ENCODE measurements at places on chromosomes 3 and 15.

DNA sequence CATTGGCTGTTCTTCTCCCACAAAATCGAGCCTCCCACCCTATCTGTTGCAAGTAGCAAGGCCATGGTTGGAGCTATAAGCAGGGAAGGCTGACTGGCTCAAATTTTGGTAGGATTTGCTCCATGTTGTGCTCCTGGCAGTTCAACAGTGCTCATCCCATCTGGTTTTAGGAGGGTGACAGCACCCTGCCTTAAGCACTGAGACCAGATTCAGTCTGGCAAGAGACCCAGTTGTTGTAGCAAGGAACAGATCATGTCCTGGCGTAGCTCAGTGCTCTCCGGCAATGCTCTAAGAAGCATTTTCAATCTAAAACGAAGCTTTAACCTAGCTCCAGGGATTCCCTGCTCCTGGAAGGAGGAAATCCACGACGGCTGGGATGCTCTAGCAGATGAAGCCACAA is 91.2 kb downstream of the RGMA start:
- no peak for DNase-seq

- no peak for DNase-seq
These were observed 414.4 kb upstream of the CFAP20DC start for GRCh38 chr3:59464187-59464586.

- no peak for DNase-seq
These were observed 32.2 kb downstream of the SLC6A6 start for GRCh38 chr3:14434498-14435151.

DNA sequence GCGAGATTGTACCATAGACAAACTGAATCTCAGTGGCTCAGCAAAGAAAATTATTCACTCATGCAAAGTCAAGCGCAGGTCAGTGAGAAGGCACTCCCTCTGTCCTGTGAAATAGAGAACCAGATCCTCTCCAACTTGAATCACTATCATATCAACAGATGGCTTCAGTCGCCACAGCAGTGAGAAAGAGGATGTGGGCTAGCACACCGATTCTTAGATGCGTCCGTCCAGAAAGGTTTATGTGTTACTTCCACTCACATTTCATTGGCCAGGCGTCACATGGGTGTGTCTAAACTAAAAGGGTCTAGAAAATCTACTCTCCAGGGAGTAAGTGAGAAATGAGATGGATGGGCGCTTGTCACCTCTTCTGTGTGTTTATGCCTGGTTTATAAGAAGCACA is 141.6 kb upstream of the KBTBD8 start:
- DNase-seq = no peak

DNA sequence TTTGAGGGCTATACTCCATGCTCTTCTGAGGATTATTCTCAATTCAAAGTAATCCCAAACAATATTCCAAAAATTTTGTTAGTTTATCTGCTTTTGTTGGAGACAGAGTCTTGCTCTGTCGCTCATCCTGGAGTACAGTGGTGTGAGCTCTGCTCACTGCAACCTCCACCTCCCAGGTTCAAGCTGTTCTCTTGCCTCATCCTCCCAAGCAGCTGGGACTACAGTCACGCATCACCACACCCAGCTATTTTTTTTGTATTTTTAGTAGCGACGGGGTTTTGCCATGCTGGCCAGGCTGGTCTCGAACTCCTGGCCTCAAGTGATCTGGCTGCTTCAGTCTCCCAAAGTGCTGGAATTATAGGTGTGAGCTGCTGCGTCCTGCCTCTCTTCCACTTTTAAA is 39.1 kb downstream of the MEF2A start:
- DNase-seq = no peak

GRCh38 chr15:76386178-76386577 is 49.6 kb downstream of the ISL2 start:
- DNase-seq = no peak

DNA sequence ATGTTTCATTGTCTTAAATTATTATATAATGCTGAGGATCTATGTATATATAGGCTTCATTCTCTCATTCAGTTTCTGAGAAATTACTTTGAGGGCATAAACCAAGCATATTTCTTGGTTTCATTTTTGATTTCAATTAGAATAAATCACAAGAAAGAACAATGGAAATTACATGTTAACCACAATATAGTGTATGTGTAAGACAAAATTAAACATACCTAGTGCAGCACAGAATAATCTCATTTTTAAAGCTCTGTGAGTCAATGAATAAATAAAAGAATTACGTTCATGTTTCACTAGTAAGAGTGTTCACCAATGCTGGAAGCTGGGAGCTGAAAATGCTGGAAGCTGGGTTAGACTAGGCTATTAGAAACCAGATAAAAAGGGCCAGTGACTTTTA is 72.8 kb downstream of the UBE3A start:
- DNase-seq = no peak

DNA sequence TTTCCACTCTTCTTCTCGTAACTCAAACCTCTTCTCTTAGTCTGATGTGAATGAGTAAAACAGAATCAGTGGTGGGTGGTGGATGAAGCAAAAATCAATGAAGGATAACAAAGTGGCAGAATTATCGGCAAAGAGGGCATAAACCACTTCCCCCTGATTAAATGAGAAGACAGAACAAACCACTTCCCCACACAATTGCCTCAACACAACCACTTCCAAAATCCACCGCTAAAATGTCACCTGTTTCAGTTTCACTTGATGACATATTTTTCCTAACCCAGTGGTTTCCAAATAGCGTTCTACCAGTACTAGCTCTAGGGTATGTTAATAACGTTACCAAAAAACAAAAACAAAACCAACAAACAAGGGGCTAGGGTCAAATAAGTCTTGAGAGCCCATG is 478.7 kb upstream of the WNT5A start:
- no peak for DNase-seq

GRCh38 chr3:107025961-107026360 is 351.3 kb upstream of the CCDC54 start:
- no peak for DNase-seq

DNA sequence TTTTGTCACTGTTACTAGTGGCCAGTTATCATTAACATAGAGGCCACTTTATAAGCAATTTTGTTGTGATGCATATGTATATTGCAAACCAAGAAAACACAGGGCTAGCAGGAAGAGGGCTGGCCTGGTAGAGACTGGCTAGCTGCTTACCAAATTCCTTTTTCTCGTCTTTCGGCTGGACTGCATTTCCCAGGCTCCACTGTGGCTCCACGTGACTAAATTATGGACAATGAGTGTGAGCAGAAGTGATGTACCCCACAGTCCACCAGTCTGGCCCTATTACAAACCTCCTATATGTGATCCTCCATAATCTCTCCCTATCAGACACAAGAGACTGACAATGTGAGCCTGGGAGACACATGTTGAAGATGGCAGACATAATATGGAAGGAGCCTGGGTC is 257.0 kb downstream of the MFSD1 start:
- no peak for DNase-seq

- DNase-seq = no peak
These were observed 4.3 kb downstream of the PEAK1 start for GRCh38 chr15:77415450-77416147.

DNA sequence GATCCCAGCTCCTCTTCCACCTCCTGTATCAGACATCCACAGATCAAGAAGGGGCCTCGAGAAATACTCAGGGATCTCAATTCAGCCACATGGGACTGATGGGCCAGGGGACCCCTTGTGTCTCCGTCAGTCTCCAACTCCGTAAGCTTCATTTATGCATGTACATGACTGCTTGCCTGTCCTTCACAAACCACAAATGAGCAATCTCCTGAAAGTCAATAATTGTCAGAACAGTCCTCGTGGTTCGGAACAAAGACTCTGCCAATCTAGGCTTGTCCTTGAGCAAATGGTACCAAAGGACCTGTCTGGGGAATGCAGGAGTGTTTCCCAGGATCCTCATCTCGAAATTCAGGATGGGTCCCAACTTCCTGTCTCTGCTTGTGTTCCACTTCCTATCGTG is 20.8 kb downstream of the SLC12A8 start:
- DNase-seq = no peak

- no peak for DNase-seq
These were observed 134.4 kb downstream of the MYLK start for GRCh38 chr3:123749711-123750110.

GRCh38 chr3:94619643-94620042 is 556.8 kb downstream of the NSUN3 start:
- DNase-seq = no peak

GRCh38 chr3:45112939-45113338 is 33.2 kb downstream of the CDCP1 start:
- DNase-seq = no peak

- DNase-seq = no peak
These were observed 116.4 kb upstream of the ARHGEF3 start for GRCh38 chr3:56918111-56918568.

- no peak for DNase-seq
These were observed 49.8 kb downstream of the NIPA2 start for GRCh38 chr15:22888120-22888859.

DNA sequence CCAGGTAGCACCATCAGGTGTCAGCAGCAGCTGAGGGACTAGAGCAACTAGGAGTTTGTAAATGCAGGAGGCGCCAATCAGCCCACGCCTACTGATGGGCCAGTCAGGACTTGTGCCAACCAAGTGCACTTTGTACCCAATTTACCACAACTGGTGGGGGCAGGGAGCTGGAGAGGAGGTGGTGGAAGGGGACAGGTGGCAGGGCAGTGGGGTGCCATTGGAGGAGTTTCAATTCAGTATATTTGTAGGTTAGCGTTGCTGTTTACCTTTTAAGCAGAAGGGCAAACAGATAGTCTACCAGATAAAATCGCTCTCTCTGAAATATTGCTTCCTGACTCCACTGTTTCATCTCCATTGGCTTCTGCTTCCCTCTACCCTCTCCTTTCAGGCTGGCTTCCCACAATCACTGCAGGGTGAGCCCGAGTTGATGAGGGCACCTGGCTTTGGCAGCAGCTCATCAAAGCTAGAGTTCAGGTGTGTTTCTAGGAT is 75.7 kb downstream of the TRIM69 start:
- no peak for DNase-seq

DNA sequence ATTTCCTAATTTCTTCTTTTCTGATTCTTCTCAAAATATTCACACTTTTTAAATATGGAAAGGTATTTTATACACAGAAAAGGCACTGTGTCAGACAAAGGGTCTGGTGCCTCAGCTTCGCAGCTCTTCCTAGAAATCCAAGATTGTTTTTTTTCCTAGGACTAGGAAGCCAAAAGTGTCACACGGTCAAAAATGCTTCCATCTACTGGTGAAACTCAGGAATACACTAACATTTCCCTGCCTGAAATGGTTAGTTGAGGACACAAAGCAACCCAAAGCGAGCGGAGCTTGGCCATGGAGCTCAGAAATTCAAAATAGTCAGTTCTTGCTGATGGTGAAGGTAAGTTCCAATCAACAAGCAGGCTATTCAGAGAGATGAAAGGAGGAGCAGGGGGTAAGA is 426.5 kb upstream of the RASGRP1 start:
- DNase-seq = peak; percentile 57

DNA sequence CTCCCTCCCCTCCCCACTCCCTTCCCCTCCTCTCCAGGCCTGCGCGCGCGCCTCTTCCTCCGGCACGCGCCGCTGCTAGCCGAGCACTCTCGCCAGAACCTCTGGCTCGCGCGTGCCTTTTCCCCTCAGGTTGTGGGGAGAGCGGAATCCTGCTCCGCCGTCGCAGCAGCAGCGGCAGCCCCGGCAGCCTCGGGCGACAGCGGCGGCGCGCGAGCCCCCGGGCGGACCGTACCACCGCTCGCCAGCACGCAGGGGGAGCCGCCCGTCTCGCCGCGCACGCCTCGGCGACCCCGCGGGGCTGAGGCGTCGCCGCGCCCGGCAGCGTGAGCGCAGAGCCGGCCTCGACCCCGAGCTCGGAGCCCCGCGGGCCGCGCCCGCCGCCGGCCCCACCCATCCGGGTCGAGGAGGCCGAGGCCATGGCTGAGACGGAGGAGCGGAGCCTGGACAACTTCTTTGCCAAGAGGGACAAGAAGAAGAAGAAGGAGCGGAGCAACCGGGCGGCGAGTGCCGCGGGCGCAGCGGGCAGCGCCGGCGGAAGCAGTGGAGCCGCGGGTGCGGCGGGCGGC is at the start of gene CDV3:
TSS of gene CDV3 (plus strand) at position 58 of the 566 bp plus-strand sequence. CDS start at position 417, 359 bp downstream.
- peak; percentile 66 for DNase-seq

GRCh38 chr15:57079931-57080620 is 161.6 kb downstream of the TCF12 start:
- peak; percentile 18 for DNase-seq

DNA sequence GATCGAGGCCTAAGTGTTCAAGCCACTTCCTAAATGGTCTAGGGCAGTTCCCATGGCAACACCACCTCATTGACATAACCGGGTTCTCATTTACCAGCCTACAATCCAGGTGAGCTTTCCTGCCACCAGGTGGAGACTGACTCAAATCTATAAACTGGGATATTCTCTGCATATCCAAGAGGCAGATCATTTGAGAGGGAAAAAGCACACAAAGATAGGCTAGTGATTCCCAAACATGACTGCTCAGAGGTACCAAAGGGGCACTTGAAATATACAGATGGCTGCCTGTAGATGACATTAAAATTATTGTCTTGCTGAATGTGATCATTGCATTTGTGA is 141.3 kb upstream of the PROK2 start:
- DNase-seq = peak; percentile 80

- no peak for DNase-seq
These were observed 69.3 kb upstream of the RPL35A start for GRCh38 chr3:197880491-197881269.

DNA sequence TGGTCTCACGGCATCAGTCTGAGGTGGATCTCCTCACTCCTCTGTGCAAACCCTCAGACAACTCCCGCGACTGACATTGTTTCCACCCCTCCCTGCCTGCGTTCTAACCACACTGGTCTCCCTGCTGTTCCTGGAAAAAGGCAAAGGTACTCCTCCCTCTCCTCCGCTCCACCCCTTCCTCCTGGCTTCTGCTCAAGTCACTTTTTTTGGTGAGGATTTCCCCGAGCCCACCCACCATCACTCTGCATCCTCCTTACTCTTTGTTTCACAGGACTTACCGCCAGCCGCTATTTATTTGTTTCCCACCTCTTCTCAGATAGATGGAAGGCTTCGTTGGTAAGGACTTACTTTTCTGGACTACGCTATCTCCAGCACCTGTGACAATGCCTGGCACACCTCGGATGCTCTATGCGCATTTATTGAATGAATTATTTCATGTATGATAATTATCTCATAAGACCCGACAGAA is 25.6 kb downstream of the PRR23E start:
- no peak for DNase-seq

DNA sequence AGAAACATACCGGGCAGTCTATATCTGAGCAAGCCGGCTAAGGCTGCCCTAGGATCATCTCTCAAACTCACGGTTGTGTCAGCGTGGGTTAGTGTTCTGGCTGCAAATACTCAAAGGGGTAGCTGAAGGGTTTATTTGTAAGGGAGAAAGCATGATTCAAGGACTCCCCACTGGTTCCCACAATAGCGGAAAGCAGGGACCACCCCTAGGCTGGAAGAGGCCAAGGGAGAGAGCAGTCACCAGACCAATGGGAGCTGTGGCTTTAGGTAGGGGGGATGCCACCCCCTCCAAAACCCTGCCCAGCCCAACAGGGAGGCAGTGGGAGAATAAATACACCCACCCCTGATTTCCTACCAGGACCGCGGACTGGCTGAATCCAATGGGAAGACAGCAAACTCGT is 7.3 kb upstream of the LMCD1 start:
- DNase-seq = peak; percentile 17

Measured in iPS-NIHi11 (cell line).